ENCODE measurements at places on chromosomes 1 and 21. TPM values are rescaled to one million over a fixed set of nuclear protein-coding genes. Genes with fewer than 3 reads are reported as not detected.
A peak's percentile ranks its signal among the peaks of the same experiment; 100 is the strongest.

DNA sequence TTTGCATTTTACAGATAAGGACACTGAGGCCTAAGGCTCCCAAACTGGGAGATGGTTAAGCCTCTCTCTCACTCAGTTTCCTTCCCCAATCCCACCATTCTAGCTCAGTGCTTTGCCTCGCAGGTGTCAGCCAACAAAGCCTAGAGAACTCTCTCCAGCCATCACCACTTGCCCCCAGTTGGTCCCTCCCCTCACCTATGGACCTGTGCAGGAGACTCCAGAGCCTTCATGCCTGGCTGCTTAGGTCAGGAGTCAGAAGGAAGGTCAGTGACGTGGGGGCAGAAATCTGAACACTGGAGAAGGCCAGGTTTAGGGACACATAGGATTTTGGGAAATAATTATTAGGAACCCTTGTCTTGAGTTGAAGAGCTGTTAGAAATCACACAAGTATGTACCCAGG, 295.3 kb downstream of the PTPRU start:
- no peak for DNase-seq

GRCh38 chr1:58454385-58454784, 92.1 kb downstream of the OMA1 start:
- no peak for DNase-seq

SIKE1 gene
- total RNA-seq: 49.1 TPM

DNA sequence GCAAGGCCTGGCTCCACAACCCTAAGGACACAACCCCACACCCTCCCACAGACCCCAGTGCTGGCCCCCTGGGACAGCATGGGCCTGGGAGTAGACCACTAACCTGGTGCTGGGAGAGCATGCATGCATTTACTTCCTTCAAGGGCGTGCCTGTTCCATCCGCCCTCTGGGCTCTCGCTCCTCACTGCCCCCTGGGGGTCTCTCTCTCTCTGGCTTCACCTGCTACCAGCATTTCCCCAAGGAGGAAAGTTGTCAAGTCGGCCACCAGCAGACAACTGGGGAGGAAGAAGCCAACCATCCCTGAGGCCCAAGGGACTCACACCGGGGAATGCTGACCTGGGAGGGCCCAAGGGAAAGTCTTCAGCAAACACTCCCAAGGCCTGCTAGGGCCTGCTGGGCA, 6.5 kb downstream of the LRP8 start:
- DNase-seq: no peak

ADAM30 gene
- not detected for total RNA-seq

SLC30A10 gene
- not detected for total RNA-seq

GRCh38 chr1:228172591-228173527, 7.3 kb downstream of the IBA57 start:
- DNase-seq: no peak

DNA sequence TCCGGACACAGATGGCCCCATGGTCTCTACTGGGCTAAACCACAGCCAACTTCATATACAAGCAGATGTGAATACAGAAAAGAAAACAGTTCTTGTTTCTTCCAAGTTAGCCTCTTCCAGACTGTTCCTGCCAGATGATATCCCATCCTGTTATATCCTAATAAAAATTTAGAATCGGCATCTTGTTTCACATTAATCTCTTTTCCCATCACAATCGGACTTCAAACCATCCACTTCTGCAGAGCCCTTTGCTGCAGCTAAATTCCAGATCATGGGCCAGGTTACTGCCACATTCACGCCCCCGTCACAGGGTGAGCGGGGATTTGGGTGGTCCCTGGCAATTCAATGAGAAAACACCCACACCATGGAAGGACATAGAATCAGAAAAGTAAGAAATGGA, 57.2 kb downstream of the NPHP4 start:
- DNase-seq: no peak

DNA sequence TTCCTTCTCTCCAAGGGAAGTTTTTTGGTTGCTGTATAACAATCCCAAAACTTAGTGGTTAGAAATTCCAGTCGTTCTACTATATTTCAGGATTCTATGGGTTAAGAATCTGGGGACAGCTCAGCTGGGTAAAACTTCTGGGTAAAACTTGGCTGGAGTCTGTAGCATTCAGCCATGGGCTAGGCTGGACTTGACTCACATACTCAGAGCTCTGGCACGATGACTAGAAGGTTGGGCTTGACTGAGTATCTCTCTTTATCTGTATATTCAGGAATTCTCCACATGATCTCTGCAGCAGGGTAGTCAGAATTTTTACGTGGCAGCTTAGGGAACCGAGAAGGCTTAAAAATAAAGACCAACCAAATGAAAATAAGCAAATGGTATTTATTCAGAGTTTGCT, 28.2 kb upstream of the HRNR start:
- no peak for DNase-seq

ADCY10 gene
- total RNA-seq: under 0.01 TPM

DNA sequence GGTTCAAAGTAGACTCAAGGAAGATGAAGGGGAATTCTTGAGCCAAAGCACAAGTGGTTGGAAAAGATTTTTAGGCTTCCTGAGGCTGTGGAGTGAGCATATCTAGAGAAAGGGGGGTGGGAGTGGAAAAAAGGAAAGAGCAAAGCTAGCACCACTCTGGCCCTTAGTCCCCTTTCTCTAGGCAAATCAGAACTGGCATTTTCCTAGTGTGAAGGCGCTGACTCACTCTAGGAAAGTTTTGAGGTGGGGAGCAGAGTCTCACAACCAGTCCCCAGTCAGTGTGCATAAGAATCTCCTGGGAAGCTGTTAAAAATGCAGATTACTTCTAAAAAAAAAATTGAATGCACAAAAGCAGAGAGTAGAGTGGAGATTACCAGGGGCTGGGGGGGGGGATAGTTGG, 3.4 kb upstream of the GPR89B start:
- DNase-seq: no peak

C2CD4D gene
- total RNA-seq: not detected

GRCh38 chr1:27563591-27564471, 40.1 kb downstream of the AHDC1 start:
- peak; percentile 46 for DNase-seq

TSPEAR gene
- not detected for total RNA-seq

- no peak for DNase-seq
These were observed 47.5 kb downstream of the PTPRU start for GRCh38 chr1:29283804-29284195.

GRCh38 chr1:30765556-30766434, 8.2 kb upstream of the LAPTM5 start:
- no peak for DNase-seq

- DNase-seq: no peak
These were observed 28.6 kb upstream of the PLCH2 start for GRCh38 chr1:2447276-2448097.

LPAR3 gene
- 0.18 TPM for total RNA-seq

CAMK2N1 gene
- 10.2 TPM for total RNA-seq

DNA sequence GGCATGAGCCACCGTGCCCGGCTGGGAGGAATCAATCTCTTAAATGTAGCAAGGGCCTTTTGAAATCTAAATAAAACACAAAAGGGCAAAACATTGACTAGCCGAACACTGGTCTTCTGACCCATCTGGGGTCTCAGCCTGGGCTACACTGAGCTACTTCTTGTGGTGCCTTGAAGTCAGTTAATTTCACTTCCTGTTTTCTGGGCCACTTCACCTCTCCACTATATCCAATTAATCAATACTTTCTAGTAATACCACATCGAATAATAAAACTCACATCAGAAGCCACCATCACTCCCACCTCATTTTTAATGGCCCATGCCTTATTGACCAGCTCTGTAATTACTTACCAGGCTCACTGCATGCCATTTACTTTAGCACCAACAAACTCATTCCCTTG, 138.0 kb upstream of the SAMSN1 start:
- no peak for DNase-seq

TMEM50A gene
- total RNA-seq: 101 TPM

Data from IMR-90 (cell line).